ENCODE measurements at places on chromosomes 1 and 21. TPM values are rescaled to one million over a fixed set of nuclear protein-coding genes. Genes with fewer than 3 reads are reported as not detected.

- DNase-seq, result no peak
These were observed 831.4 kb downstream of the ADGRL2 start for GRCh38 chr1:82632155-82632554.

DNA sequence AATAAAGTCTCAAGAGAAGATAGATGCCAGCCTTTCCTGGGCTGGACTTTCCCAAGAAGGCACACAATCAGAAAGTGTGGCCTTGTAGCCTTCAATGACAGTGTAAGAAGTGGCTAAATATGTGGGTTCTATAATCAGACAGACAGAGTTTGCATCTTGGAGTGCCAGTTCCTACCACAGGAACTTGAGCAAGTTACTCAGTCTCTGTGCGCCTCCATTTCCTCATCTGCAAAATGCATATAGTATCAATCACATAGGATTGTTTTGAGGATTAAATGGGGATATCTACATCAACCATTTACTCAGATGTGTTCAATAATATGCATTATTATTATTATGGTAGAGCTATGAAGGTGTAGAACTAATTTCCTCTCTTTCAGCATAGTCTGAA, 176.8 kb upstream of the PTBP2 start:
- DNase-seq, result no peak

DNA sequence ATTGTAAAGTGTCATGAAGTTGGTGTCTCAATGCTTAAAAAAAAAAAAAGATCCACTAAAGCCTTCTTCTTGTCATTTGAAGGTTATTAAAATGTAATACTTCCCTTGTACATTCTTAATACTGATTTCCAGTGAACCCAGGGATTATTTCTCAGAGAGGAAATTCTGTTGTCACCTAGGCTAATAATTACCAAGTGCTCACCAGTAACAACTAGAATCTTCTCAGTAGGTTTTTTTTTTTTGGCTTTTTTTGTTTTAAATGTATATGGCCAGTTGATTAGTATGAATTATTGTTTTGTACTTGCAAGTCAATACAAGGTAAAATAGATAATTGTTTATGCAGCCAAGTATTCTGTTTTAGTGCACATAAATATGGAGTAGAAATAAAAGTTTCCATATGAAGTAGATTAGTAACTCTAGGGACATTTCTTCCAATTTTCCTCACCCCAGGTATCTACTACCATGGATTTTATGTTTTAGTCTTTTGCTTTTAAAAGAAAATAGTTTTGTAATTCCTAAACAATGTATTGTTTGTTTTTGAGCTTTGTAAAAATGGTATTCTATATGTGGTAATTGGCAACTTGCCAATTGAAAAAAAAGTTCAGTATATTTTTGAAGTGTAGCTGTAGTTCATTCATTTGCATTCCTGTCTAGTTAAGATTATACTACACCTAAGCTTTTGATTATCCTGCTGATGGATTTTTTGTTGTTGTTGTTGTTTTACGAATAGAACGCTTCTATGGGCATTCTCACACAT, 21.9 kb downstream of the LAMC1 start:
- no peak for DNase-seq

DNA sequence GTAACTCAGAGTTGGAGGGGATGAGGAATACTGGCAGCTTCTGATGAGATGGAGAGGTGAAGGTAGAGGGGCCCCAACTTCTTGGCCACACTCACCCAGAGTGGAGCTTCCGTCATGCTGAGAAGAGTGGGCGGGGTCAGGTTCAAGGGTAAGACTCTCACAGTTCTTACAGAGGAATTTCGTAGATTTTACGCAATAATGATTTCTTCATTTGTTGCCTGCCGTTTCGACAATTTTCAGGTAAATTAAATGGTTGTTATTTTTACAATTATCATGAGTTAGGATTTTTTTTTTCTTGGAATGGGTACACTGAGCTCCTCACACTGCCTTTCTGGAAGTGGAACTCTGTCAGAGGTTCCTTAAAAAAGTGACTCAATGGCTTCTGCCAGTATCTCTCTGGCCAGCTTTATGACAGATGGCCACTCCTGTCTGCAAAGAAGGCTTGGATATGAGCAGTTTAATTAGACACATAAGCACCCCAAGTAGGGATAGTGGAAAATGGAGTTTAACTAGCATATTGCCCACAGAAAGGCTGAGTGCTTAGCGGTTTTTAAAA, 13.8 kb upstream of the NLRP3 start:
- DNase-seq, result no peak

GRCh38 chr21:43306911-43307676, 119.8 kb downstream of the SIK1 start:
- peak; percentile 56 for DNase-seq

- no peak for DNase-seq
These were observed 36.9 kb upstream of the RGS1 start for GRCh38 chr1:192538407-192539296.

- peak; percentile 26 for DNase-seq
These were observed 25.8 kb downstream of the PRDM2 start for GRCh38 chr1:13725714-13726175.

DNA sequence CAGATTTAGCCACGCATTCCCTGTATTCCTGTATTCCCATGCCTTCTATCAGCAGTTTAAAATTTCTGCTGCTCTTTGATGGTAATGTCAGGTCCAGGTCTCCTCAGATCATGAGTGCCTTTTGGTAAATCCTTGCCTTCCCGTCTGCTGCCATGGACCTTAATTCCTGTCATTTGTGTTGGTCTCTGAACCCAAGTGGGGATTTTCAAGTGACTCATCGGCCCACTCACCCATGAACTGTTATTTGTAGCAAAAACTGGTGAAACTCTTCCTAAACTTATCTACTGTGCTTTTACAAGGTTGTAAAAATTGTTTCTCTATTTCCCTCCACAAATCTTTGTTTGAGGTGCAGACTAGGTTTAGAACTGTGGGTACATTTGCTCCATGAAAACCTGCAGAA, 47.4 kb downstream of the ACTN2 start:
- no peak for DNase-seq

DNA sequence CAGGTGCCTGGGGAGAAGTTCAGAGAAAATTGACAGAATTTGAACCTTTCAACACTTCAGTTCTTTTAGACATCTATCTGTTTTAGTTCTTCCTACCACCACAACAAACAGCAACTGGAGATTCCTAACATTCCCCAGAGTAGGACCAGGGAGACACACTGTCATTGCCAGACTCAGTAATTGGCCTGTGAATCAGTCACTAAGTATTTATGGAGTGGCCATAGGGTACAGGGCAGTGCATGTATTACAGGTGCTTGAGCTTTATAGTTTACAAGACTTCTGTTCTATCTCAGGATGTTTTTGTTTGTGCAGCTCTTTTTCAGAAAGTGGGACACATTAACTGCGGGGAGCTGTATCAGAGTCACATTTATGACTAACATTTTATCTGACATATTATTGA, 1.7 kb downstream of the CDC14A start:
- peak; percentile 16 for DNase-seq

DNA sequence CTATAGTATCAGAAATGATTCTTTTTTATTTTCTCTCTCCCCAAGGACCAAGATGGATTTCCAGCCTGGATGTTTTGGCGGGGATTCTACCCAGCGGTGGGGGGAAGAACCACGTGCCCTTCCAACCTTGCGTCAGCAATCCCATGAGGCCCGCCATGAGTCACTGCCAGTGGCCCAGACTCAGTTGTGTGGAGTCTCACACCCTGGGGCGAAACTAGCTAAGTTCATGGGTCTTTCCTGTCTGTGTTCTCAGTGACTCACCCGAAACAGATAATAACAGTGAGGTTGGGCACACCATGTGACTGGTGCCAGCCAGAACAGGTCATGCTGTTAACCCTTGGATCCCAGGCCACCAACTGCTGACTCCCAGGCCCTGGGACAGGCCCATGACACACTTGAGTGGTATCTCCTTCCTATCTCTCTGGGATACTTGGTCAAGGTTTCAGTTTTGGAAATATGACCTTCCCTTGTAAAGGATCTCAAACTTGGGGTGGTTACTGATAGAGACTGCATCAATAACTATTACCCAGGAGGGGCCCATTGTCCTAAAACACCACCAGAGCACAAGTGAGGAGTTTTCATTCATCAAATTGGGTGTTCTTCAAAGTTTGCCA, 98.0 kb upstream of the DUSP10 start:
- DNase-seq, result no peak

DNA sequence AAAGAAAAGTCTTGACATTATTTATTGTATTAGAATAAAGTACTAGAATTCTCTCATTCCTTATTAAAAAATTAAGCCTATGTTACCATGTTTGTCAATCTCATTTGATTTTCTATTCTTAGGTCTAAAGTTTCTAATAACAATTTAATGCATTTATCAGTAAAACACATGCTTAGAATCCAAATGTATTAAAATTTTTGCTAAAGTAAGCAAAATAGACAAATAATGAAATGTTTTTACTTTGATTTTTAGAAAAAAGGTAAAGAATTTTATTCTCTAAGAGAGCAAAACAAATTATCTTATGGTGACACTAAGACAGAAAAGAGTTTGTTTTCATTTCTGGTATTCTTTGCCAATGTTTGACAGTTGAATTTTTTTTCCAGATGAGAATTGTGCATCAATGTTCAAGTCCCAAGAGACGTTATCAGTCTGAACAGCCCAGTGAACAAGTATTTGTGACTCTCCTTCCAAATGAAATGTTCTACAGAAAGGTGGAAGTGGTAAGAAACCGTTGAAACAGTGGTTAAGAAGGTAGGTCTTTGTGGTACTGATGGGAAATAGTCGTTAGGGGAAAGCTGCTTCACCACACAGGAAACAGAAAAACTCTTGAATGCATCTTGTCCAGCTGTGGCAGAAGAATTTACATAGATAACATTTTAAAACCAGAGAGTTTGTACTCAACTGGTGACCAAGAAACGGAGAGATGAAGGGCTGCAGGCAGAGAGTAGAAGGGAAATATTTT, 402.5 kb downstream of the PTPRC start:
- DNase-seq, result no peak

- no peak for DNase-seq
These were observed 23.3 kb upstream of the CASQ2 start for GRCh38 chr1:115791816-115792215.

DNA sequence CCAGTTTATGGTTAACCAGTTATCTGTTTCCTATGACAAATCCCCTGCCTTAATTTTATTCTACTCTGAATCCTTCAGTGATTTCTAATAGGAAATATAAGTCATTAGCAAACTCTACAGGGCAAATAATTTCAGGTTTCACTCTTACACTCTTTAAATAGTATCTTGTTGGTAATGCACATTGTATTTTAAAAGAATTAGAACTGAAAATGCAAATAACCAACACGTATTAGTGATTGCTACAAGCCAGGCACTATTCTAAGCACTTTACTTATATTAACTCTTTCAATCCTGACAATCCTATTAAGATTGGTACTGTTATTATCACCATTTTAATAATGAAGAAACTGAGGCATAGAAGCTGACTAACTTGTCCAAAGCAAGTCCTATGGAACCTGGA, 48.3 kb upstream of the LHX8 start:
- no peak for DNase-seq

DNA sequence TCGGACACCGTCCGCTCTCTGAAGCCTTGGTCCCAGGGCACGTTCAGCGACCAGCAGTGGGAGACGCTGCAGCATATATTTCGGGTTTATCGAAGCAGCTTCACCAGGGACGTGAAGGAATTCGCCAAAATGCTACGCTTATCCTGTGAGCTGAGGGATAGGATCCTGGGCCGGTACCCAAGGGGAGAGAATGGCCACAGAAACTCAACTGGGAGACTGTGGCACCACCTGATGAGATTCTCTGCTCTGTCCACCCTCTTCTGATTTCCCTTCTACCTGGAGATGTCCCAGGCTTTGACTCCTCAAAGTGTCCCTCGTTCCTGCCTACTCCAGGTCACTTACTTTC, 855 bp downstream of the CD1D start:
- DNase-seq, result no peak

Gene TTC34
- polyA plus RNA-seq, result 0.16 TPM

Gene ZNF683
- polyA plus RNA-seq, result not detected

Gene AMY1B
- polyA plus RNA-seq, result not detected

Gene TAF13
- 16.0 TPM for polyA plus RNA-seq
